Stimulated activated naive CD8-positive, alpha-beta T cell treated with anti-CD3 and anti-CD28 coated beads, Interleukin-15, Interleukin-2, amounts not matched to agents 100 U/mL and 50 U/mL, for 24 hours (primary cell): ENCODE measurements at places on chromosomes 7 and 10.
A peak's percentile ranks its signal among the peaks of the same experiment; 100 is the strongest.

- no peak for DNase-seq
Observed at GRCh38 chr7:129969881-129970446, 17.2 kb upstream of the UBE2H start.

- DNase-seq, result peak; percentile 7
Observed at GRCh38 chr10:117137031-117137910, 799 bp downstream of the VAX1 start.

GRCh38 chr7:30888747-30889146 lies 22.9 kb upstream of the AQP1 start:
- no peak for DNase-seq

DNA sequence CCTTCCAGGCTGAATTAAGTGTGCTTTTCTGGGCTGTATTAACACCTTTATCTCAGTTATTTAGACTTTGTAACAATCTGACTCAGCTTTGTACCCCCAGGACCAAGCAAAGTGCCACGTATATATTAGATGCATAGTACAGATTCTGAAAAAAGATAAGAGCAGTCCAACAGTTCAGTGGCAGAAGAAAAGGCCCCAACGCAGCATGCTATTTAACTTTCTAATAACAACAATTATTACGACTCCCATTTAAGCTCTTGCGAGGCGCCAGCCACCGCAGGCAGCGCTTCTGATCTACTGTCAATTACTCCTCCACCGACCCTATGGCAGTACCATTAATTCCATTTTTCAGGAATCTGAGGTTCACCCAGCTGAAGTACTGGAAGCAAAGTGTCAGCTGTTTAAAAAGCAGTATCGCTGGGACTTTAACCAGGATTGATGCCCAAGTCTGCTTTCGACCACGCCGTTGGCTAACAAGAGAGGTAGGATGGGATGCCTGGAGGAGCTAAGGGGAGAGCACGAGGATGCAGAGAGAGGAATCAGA lies 638 bp downstream of the LIPA start:
- DNase-seq, result no peak

GRCh38 chr7:33044986-33045385 lies 17.6 kb downstream of the NT5C3A start:
- no peak for DNase-seq

DNA sequence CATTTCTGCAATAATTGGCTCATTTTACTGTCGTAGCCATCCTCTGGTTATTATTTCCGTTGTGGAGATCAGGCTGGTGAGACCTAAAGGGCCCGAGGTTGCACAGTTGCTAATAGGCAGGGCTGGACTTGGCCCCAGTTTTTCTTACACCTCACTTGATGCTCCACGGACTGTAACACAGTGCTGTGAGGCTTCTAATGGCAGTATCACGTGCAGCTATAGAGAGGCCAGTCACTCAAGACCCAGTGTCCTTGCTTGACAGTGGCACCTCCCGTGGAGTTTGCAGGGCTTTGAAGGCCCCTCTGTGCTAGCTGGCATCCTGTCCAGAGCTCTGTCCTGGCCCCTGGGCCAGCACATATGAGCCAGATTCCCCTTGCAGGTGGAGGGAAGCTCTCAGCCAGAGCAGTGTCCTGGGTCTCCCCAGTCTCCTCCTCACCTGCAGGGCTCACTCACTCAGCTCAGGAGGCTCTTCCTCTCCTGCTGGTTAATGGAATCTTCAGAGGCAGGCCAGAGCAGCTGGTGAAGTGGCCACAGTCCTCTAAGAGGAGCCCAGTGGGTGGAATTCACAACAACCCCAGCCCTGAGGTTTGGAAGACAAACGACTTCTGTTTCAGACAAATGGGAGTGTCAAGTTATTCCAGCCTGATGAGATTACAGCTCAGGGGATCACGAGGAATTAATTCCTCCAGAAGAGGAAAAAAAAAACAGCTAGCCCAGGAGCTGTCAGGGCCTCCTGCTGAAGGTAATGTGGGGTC lies 114.2 kb upstream of the FAM180A start:
- DNase-seq, result no peak

DNA sequence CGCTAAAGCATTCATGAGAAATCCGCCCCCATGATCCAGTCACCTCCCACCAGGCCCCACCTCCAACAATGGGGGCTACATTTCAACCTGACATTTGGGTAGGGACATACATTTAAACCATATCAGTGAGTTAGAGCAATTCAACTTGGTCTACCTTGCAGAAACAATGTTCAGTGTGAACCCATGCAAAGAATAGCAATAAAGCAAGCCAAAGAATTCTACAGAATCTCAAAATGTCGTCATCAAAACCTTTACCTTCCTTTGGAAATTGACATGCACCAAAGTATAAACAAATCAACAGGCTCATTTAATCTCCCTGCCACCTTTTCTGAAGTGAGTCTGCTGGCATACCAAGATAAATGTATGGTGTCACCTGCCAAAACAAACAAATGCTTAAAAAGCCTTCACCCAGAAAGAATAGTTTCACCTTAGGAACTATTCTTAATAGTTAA lies 68.8 kb upstream of the ABLIM1 start:
- DNase-seq, result no peak

- no peak for DNase-seq
Observed at GRCh38 chr7:117322741-117323304, at the start of gene WNT2. WNT2 (minus strand) TSS chr7:117323058; CDS start chr7:117322989, 69 bp downstream.

DNA sequence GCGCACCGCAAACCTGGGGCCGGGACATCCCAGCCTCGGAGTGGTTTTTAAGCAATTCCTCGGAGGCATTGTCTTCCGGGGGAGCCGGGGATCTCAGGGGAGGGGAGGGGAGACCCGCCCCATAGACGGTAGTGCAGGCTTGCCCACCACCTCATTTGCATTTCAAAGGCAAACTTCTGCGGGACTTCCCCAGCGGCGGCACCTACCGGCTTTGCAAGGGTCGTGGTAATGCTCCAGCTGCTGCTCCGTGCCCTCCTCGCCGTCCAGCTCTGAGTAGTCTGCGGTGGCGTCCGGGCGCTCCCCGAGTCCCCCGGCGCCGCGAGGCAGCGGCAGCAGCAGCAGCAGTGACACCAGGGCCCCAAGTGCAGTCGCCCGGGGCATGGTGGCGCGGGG lies 425 bp downstream of the TLL2 start:
- peak; percentile 60 for DNase-seq

GRCh38 chr10:124066126-124066700 lies 27.2 kb downstream of the CHST15 start:
- DNase-seq, result no peak

DNA sequence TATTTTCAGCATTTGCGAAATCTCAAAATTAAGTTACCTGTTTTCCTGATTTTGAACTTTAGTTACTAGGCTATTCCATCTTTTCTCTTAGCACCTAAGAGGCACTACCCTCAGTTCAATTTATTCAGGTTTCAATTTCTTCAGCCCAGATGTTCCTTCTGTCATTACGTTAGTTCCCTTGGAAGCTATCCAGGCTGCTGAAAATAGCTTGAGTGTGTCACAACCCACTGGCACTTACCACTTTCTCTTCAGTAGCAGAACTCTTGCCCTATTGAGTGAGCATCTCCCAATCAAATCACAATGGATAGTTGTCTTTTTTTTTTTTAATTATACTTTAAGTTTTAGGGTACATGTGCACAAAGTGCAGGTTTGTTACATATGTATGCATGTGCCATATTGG lies 332.7 kb upstream of the LRGUK start:
- DNase-seq, result no peak

- DNase-seq, result no peak
Observed at GRCh38 chr7:92150450-92151017, 16.3 kb upstream of the CYP51A1 start.

DNA sequence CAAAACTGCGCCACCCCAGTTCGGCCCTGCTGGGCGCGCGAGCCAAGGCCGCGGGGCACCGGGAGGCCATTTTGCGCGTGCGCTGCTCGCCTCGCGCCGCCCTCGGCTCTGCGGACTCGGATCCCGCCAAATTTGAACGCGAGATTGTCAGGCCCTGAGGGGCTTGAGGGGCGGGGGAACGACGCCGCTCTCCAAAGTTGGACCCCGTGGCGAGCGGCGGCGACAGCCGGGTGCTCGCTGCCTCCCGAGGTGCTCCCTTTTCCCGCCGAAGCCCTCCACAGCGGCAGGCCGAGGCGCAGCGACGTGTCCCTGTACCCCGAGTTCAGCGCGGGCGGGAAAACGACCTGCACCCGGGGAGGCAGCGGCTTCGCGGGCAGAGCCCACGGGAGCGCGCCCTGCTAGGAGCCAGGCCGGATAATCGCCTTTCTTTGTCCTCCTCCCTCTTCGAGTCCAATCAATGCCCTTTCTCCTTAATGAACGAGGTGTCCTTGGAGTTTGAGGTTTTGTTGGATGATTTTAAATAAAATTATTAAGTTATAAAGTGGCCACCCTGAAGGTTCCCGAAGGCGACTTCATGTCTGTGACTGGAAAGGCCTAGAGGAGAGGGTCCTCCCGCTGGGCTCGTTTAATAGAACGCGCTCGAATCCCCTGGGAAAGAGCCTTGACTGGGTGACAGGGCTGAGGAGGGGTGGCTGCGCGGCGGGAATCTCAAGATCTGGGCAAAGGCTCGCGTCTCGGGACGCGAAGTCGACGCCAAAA lies 10.7 kb upstream of the SPAG6 start:
- DNase-seq, result peak; percentile 6

GRCh38 chr7:45601816-45602540 lies 27.8 kb downstream of the ADCY1 start:
- DNase-seq, result no peak

DNA sequence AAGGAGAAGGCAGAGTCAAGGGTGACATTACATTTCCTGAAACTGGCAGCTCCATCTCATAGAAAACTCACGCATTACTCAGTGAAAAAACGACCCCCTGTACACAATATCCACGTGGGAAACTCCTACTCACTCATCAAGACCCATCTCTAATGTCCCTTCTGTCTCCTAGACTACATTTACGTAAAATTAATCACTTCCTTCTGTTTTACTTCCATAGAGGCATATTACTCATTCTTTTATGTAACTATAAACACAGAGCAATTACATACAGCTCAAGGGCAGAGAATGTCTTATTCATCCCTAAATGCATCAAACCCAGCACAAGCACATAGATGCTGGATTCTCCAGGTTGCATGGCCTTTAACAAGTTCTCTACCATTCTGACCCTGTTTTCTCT lies 281.8 kb downstream of the KCNMA1 start:
- no peak for DNase-seq

DNA sequence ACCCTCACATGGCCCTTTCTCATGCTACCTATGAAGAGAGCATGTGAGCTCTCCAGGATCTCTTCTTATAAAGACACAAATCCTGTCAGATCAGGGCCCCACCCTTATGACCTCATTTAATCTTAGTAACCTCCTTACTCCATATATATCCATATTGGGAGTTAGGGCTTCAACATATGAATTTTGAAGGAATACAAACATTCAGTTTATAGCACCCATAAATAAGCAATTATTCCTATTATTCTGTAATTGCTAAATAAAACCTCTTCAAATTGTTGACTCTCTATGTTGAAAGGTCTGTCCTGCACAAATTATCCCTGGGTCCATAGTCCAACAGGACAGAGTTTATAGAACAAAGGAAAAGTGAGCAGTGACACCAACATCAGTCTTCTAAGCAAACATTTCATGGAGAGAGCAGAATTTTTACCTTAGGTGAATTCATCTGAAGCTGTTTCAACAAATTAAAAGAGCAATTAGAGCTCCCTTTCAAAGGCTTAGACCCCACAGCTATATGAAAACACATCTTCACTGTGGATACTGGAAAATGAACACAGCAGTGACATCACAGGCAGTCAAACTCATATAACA lies 12.2 kb downstream of the DOCK4 start:
- DNase-seq, result no peak

GRCh38 chr7:74324531-74325209 lies 35.5 kb downstream of the CLIP2 start:
- DNase-seq, result no peak

DNA sequence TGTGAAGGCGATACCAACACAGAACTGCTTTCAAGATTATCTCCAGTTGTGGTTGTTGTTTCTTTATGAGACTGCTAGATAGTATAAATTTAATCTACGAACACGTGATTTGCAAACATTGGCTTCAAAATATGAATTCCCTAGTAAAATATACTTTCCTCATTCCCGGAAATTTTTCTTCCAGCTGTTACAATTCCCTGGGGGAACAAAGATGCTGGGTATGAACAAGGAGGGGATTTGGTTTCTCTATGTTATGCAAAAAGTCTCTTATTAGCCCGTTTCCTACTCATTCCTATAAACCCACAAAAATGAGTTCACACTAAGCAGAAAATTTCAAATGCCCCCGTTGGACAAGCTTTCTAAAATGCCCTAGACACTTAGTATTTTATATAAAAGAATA lies 928.3 kb downstream of the CNTNAP2 start:
- DNase-seq, result no peak

- no peak for DNase-seq
Observed at GRCh38 chr7:46839651-46840050, 742.3 kb downstream of the TNS3 start.

GRCh38 chr7:46569133-46569465 lies 648.0 kb upstream of the IGFBP3 start:
- DNase-seq, result no peak

- no peak for DNase-seq
Observed at GRCh38 chr10:104323760-104324201, 14.5 kb downstream of the ITPRIP start.

DNA sequence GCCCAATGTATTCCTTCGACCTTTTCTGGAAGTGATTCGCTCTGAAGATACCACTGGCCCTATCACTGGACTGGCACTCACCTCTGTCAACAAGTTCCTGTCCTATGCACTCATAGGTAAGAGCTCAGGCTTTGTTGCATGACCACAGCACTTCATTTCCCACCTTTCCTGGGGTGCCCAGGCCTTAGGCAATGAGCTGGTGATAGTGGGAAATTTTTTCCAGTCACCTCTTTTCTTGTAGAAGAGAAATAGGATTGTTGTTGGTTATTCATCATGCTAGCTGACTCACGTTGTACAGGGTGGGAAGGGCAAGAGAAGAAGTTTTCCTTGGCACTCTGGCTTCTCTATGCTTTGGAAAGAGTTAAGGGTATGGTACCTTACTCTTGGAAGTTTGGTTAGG lies 51.4 kb upstream of the NFKB2 start:
- DNase-seq, result no peak
